ENCODE measurements at places on chromosomes 7 and 10. TPM values are rescaled to one million over a fixed set of nuclear protein-coding genes. Genes with fewer than 3 reads are reported as not detected.

Gene MSMB
- not detected for total RNA-seq

Gene ERVW-1
- total RNA-seq = not detected

Gene TEX47
- total RNA-seq = not detected

Gene CFAP58
- 0.58 TPM for total RNA-seq

Gene AKR1B15
- not detected for total RNA-seq

Gene SLC29A4
- 3.0 TPM for total RNA-seq

Gene AKR1D1
- total RNA-seq = not detected

- H3K4me3 ChIP-seq = no peak overlapping the region
- no peak for DNase-seq
- no peaks in the 10 kb centered on the region for H3K36me3 ChIP-seq
- no peak overlapping the region for H3K27ac ChIP-seq
- no peaks in the 10 kb centered on the region for H3K27me3 ChIP-seq
- H3K4me1 ChIP-seq = no peaks in the 10 kb centered on the region
Measured at GRCh38 chr7:79683185-79683890, 229.9 kb upstream of the MAGI2 start.

DNA sequence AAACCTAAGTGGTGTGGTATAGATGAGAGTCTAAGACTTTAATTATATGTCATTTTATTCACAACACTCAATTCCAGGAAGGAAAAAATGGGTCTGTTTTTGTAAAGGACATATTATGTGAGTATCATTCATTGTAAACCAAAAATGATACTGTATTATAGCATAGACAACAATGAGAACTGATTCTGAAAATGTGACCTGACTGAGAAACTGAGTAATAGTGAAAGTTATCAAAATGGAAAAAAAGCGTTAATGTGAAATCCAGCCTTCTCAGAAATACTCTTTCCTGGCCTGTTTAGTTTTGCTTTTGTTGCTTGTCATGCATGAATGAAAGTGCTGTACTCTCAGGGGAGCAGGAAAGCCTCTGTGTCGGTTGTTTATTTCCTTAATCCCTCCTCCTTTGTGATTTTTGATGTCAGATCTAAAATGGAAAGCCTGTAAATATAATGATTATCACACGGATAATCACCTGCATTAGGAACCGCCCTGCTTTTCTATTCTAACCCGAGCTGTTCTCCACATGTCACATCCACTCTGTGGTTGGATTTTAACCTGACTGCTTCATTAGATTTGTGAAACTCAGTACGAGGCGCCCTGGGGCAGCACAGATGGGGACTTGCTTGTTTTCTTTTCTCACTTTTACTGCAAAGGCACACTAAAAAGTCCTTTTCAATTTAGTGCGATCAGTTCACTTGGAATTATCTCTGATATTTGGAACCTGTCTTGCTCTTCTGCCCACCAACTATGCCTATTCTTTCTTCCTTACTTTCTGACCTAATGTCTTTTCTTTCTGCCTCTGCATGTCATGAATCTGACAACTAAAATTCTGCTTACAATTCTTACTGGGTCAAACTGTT is 240.9 kb upstream of the KAT6B start:
- peak overlapping the region; percentile 74 for H3K27ac ChIP-seq
- peak; percentile 50 for DNase-seq
- H3K36me3 ChIP-seq = no peaks in the 10 kb centered on the region
- no peaks in the 10 kb centered on the region for H3K27me3 ChIP-seq

- no peaks in the 10 kb centered on the region for H3K4me1 ChIP-seq
- H3K27me3 ChIP-seq = no peaks in the 10 kb centered on the region
- no peaks in the 10 kb centered on the region for H3K36me3 ChIP-seq
- no peak for DNase-seq
- no peak overlapping the region for H3K27ac ChIP-seq
Measured at GRCh38 chr10:113225903-113226302, 275.9 kb downstream of the TCF7L2 start.

DNA sequence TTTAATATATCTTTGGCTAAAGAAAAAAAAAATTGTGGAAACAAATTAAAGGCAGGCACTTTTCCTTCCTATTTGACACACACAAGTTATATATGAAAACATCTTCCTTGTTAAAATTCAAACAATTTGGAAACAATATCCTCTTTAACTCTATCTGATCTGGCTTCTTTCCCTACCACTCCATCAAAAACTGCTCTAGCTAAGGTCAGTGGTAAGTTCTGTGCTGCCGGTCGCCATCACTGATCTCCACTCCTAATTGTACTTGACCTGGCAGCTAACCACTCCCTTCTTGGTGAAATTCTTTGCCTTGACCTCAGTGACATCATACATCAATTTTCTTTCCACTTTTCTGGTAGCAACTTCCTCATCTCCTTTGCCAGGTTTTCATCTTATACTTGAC is 47.9 kb upstream of the MRLN start:
- no peaks in the 10 kb centered on the region for H3K4me1 ChIP-seq
- H3K4me3 ChIP-seq = no peak overlapping the region
- H3K27me3 ChIP-seq = no peaks in the 10 kb centered on the region
- peaks cover 78% of the 10 kb centered on the region for H3K36me3 ChIP-seq

GRCh38 chr7:69272101-69272500 is 326.2 kb upstream of the AUTS2 start:
- no peak overlapping the region for H3K4me3 ChIP-seq
- no peak overlapping the region for H3K27ac ChIP-seq
- no peaks in the 10 kb centered on the region for H3K36me3 ChIP-seq

DNA sequence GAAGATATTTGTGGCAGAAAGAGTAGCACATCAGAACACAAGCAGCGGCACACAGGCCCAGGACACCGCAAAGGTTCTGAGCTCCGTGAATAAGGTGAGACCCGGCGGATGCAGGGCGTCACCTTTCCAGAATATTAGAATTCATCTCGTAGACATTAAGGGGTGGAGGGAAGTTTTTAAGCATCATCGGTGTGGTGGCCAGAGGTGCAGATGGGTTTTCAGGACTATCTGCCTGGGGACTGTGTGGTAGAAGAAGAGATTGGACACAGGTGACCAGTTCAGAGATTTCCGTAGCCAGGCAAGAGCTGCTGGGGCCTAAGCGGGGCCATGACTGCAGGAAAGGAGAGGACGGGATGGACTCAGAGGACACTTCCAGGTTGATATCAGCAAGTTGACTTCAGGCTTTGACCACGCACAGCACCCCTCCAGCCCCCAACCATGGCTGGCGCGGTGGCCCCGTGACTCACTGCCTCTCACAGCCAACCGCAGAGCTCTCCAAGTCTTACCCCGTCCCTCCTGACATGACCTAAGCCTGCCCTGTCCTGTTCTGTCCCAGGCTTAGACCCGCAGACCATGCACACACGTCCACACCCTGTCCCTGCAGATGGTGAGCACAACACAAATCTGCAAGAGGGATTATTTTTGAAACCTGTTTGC is 97.2 kb downstream of the OAT start:
- DNase-seq = no peak
- no peak overlapping the region for H3K27ac ChIP-seq
- no peak overlapping the region for H3K4me3 ChIP-seq
- no peaks in the 10 kb centered on the region for H3K36me3 ChIP-seq

GRCh38 chr10:23384364-23384763 is 39.8 kb upstream of the C10orf67 start:
- no peak overlapping the region for H3K4me3 ChIP-seq
- no peaks in the 10 kb centered on the region for H3K27me3 ChIP-seq
- no peaks in the 10 kb centered on the region for H3K4me1 ChIP-seq
- no peaks in the 10 kb centered on the region for H3K36me3 ChIP-seq

- H3K4me3 ChIP-seq = no peak overlapping the region
- no peaks in the 10 kb centered on the region for H3K36me3 ChIP-seq
- peak overlapping the region; percentile 28 for H3K27ac ChIP-seq
- no peaks in the 10 kb centered on the region for H3K27me3 ChIP-seq
- no peaks in the 10 kb centered on the region for H3K4me1 ChIP-seq
Measured at GRCh38 chr10:62559481-62560200, 185.5 kb downstream of the ZNF365 start.

- no peak overlapping the region for H3K4me3 ChIP-seq
Measured at GRCh38 chr7:157320608-157320980, 16.2 kb upstream of the DNAJB6 start.

- no peaks in the 10 kb centered on the region for H3K27me3 ChIP-seq
- no peak overlapping the region for H3K27ac ChIP-seq
- no peak overlapping the region for H3K4me3 ChIP-seq
- peaks cover 18% of the 10 kb centered on the region for H3K4me1 ChIP-seq
Measured at GRCh38 chr7:73515178-73515577, 6.9 kb downstream of the BAZ1B start.

DNA sequence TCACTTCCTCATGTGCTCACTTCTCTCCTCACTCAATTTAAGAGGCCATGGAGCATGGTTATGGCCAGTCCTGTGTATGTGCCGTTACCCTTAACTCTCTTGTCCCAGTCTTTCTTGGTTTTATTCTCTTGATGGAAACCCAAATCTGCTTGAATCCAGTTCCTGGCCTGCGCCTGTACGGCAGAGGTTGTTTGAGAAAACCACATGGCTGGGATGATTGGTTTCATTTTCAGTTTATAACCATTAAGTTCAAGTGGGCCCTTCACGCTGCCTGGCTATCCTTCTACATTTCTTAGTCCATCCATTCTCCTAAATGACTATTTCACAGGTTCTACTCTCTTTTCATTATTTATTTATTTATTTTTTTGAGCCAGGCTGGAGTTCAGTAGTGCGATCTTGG is 1.6 kb upstream of the ZNF239 start:
- no peak overlapping the region for H3K27ac ChIP-seq
- no peak overlapping the region for H3K4me3 ChIP-seq
- DNase-seq = no peak
- H3K36me3 ChIP-seq = no peaks in the 10 kb centered on the region
- H3K27me3 ChIP-seq = no peaks in the 10 kb centered on the region
- H3K4me1 ChIP-seq = peaks cover 24% of the 10 kb centered on the region

- H3K27ac ChIP-seq = no peak overlapping the region
- no peak for DNase-seq
- H3K4me3 ChIP-seq = no peak overlapping the region
- peaks cover 5% of the 10 kb centered on the region for H3K4me1 ChIP-seq
Measured at GRCh38 chr7:36710186-36710791, 14.0 kb downstream of the AOAH start.

- peaks cover 100% of the 10 kb centered on the region for H3K36me3 ChIP-seq
- no peak overlapping the region for H3K4me3 ChIP-seq
- H3K27me3 ChIP-seq = no peaks in the 10 kb centered on the region
- H3K27ac ChIP-seq = no peak overlapping the region
Measured at GRCh38 chr7:6154542-6155404, 117.7 kb downstream of the CYTH3 start.

GRCh38 chr7:85750454-85750949 is 563.6 kb upstream of the SEMA3D start:
- H3K27ac ChIP-seq = no peak overlapping the region
- no peak overlapping the region for H3K4me3 ChIP-seq
- H3K4me1 ChIP-seq = no peaks in the 10 kb centered on the region

- no peak overlapping the region for H3K27ac ChIP-seq
- H3K27me3 ChIP-seq = no peaks in the 10 kb centered on the region
- no peak overlapping the region for H3K4me3 ChIP-seq
Measured at GRCh38 chr7:112145206-112145605, 61.0 kb downstream of the DOCK4 start.

GRCh38 chr10:63539994-63540393 is 18.8 kb downstream of the REEP3 start:
- no peak overlapping the region for H3K27ac ChIP-seq
- H3K36me3 ChIP-seq = no peaks in the 10 kb centered on the region
- no peaks in the 10 kb centered on the region for H3K27me3 ChIP-seq
- DNase-seq = no peak
- peaks cover 15% of the 10 kb centered on the region for H3K4me1 ChIP-seq
- no peak overlapping the region for H3K4me3 ChIP-seq

GRCh38 chr7:13466874-13467547 is 522.5 kb downstream of the ETV1 start:
- H3K36me3 ChIP-seq = no peaks in the 10 kb centered on the region
- H3K4me1 ChIP-seq = no peaks in the 10 kb centered on the region
- no peak for DNase-seq
- no peak overlapping the region for H3K4me3 ChIP-seq
- H3K27ac ChIP-seq = no peak overlapping the region

DNA sequence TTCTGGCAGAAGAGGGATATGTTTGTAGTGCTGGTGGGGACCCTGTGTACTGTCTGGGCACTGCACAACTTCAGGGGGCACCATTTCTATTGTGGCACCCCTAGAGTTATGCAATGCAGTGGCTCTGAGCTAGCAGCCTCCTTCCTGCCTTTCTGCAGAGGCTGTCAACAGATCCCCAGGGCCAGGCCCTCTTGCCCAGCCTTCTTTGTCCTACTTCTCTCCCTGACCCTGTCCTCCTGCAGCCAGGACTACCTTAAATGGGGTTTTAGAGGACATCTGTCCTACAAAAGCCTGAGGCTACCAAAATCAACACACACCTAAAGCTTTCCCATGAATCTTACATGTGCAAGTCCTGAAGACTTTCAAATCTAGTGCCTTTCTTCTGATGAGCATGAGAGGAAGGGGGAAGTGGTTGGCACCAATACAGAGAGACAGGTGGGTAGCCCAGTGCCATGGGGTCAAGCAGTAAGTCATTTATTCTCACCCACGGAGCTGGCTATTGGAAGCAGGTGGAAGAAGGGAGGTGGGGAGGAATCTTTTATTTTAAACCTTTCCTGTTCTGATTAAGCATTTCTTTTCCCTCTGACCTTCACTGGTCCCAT is 2.4 kb downstream of the SPOCK2 start:
- H3K4me3 ChIP-seq = no peak overlapping the region
- peaks cover 30% of the 10 kb centered on the region for H3K4me1 ChIP-seq
- no peaks in the 10 kb centered on the region for H3K36me3 ChIP-seq
- H3K27ac ChIP-seq = no peak overlapping the region

DNA sequence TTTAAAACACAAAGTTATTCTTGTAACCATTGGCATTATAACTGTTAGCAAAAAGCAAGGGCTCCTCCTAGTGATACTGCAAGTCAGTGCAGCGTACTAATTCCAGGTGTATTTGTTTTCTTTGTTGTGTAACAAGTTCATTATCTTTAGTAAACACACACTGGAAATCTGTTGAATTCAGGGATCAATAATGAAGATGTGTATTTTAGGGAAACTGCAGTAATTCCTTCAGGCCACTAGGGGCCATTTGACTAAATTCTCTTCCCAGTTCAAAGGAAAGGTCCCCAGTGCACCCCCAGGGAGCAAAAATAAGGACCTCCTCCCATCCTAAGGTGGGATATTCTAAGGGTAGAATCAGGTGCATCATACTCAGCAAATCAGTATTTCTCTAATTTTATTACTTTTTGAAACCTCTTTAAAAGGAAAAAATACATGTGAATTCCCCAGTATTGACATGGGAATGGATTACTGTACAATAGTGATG is 158.6 kb upstream of the LYZL1 start:
- no peaks in the 10 kb centered on the region for H3K27me3 ChIP-seq
- H3K4me3 ChIP-seq = no peak overlapping the region
- no peaks in the 10 kb centered on the region for H3K4me1 ChIP-seq
- DNase-seq = no peak

GRCh38 chr7:127047521-127047920 is 205.2 kb downstream of the GRM8 start:
- H3K4me3 ChIP-seq = no peak overlapping the region
- no peaks in the 10 kb centered on the region for H3K36me3 ChIP-seq
- no peak overlapping the region for H3K27ac ChIP-seq
- no peaks in the 10 kb centered on the region for H3K27me3 ChIP-seq
- DNase-seq = no peak

GRCh38 chr7:142348100-142348499 is 90.2 kb upstream of the PRSS58 start:
- DNase-seq = no peak
- no peak overlapping the region for H3K4me3 ChIP-seq
- peaks cover 7% of the 10 kb centered on the region for H3K27me3 ChIP-seq
- H3K36me3 ChIP-seq = no peaks in the 10 kb centered on the region

Data from stomach (tissue), 19 donors.